ENCODE measurements at places on chromosomes 3 and 15. TPM values are rescaled to one million over a fixed set of nuclear protein-coding genes. Genes with fewer than 3 reads are reported as not detected.

Gene DLG1
- 21.6 TPM for polyA plus RNA-seq

GRCh38 chr3:16370872-16371740 is 106.1 kb downstream of the OXNAD1 start:
- DNase-seq = peak; percentile 31

- DNase-seq = no peak
Observed at GRCh38 chr15:91182101-91182500, 82.0 kb downstream of the SV2B start.

- no peak for DNase-seq
Observed at GRCh38 chr15:99537344-99537743, 28.4 kb upstream of the MEF2A start.

DNA sequence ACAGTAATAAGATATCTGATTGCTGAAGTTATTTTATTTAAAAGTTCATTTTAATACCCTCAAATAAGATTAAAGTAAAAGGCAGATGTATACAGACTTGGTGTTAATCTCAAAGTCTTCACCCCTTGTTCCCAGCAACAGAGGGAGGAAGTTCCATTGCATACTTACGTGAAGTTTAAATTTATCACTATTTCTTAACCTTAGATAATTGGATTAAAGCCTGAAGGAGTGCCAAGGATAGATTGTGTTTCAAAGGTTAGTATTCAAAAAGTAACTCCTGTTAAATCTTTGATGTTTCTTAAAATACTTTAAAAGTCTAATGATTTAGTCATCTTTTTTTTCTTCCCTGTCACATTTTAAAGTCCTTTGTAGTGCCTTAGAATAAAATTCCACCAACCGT is 39.3 kb downstream of the ATP1B3 start:
- DNase-seq = no peak

Measured in GM23338 (cell line).